ENCODE measurements at places on chromosomes 6 and 20.

GRCh38 chr20:31543966-31544598 lies 29.8 kb downstream of the HM13 start:
- no peak for DNase-seq

GRCh38 chr6:79250107-79250514 lies 15.6 kb upstream of the HMGN3 start:
- no peak for DNase-seq

DNA sequence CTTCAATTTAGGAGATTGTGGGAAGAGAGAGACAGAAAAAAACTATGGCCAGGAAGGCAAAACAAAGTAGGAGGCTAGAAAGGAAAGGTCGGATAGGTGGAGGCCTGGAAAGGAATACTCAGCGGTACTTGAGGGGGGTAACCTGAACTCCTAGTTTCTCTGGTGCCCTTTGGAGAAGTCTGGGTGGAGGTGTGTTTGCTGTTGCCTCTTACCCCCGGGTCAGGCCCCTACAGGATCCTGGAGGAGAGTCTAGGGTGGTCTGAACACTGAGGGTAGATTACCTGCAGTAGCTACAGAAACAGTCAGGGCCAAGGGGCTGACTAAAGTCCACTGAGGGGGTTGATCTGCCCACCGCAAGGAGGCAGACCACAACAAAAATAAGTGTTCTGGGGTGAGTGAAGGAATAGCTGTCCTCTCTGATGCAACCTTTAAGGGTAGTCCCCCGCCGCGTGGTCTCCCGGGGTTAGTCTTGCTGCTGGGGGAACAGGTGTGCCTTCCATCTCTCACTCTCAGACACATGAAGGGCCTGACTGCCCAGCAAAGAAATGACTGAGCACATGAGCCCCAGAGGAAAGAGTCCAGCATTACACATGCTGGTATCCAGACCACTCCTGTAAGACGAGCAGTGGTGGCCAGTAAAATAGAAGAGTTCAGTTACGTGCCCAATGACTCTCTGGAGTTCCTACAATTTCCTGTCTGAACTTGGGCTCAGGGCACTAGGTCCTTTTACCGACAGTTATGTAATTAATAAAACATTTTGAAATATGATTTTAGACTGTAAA lies 59.5 kb downstream of the MTHFD1L start:
- no peak for DNase-seq

DNA sequence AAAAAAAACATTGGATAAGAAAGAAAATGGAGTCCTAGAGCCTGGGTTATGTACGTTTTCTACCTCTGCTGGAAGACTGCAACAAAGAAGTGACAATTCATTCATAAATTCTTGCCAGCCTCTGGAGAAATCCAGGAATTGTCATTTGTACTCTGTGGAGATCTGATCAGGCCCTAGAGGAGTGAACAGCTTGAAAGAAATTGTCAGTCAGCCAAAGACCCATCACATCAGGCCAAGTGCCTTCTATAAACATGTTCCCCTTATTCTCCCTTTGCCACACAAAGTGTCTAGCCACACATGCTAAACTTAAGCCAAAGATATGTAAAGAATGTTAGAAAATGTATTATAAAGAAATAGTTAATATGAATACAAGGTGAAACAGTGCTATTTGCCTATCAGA lies 152.4 kb downstream of the ADAT2 start:
- DNase-seq, result no peak

GRCh38 chr6:42279144-42279781 lies 61.6 kb upstream of the MRPS10 start:
- DNase-seq, result no peak

DNA sequence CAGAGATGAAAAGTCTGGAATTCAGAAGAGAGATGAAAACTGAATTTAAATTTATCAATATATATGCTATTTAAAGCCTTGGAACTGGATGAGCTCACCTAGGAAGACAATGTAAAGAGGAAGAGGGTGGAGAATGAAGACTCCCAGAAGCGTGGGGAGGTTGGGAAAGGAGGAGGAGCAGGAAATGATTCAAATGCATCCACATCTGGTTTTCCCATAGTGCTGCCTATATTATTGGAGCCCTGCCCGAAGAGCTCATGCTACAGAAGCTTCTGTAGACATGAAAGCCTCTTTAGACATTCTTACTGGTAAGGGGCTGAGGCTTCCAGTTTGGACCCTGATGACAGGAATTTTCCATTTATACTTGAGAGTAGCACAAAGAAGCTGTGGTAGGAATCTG lies 19.2 kb downstream of the PDE7B start:
- no peak for DNase-seq

DNA sequence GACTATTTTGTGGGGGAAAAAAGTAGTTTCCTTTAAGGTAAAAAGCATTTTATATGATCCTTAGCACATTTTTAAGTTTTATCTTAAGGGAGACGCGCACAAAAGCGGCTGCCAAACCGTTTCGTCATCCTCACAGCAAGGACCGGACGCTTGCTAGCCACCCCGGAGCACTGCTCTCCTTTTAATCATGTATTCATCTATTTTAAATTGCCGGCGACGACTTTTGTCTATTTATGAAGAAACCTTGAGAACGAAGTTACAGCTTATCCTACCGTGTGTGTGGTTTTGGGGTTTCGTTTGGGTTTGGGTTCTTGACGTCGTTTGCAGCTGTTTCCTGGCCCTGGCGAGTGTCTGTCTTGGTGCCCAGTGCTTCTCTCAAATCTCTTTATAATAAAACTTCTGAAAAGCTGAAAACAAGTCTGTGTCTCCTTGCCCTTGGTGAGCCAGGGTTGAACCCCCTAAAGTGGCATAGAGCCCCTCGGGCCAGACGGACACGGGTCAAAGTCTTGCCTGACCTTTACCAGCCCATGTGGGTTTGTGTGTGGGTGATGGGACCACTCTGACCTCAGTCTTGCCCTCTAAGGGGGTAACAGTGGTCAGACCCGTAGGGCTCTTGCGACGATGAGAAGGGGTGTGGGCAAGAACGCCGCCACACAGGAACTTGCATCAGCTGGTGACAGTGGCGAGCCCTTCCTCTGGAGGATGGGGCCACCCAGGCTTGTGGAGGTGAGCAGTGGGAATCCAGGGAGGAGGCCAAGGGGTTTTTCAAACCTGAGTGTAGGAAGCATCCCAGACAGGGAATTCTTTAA lies 117.6 kb downstream of the JPH2 start:
- DNase-seq, result peak; percentile 54

- DNase-seq, result no peak
These were observed 121.0 kb upstream of the LOC128125822 start for GRCh38 chr6:63451238-63451637.

GRCh38 chr6:137241481-137242038 lies 22.4 kb upstream of the IFNGR1 start:
- DNase-seq, result no peak

DNA sequence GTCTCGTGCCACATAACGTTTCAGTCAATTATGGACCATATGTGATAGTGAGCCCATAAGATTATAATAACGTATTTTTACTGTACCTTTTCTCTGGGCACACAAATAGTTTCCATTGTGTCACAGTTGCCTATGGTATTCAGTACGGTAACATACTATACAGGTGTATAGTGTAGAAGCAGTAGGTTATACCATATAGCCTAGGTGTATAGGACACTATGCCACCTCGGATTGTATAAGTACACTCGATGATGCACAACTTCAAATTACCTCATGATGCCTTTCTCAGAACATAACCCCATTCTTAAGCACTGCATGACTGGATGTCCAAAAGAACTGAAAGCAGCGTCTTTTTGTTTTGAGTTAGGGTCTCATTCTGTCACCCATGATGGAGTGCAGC lies 59.5 kb upstream of the MYO6 start:
- DNase-seq, result no peak

GRCh38 chr20:6165346-6165745 lies 42.5 kb upstream of the FERMT1 start:
- no peak for DNase-seq

- DNase-seq, result no peak
These were observed 636 bp upstream of the EEF1A1 start for GRCh38 chr6:73521351-73521985.

DNA sequence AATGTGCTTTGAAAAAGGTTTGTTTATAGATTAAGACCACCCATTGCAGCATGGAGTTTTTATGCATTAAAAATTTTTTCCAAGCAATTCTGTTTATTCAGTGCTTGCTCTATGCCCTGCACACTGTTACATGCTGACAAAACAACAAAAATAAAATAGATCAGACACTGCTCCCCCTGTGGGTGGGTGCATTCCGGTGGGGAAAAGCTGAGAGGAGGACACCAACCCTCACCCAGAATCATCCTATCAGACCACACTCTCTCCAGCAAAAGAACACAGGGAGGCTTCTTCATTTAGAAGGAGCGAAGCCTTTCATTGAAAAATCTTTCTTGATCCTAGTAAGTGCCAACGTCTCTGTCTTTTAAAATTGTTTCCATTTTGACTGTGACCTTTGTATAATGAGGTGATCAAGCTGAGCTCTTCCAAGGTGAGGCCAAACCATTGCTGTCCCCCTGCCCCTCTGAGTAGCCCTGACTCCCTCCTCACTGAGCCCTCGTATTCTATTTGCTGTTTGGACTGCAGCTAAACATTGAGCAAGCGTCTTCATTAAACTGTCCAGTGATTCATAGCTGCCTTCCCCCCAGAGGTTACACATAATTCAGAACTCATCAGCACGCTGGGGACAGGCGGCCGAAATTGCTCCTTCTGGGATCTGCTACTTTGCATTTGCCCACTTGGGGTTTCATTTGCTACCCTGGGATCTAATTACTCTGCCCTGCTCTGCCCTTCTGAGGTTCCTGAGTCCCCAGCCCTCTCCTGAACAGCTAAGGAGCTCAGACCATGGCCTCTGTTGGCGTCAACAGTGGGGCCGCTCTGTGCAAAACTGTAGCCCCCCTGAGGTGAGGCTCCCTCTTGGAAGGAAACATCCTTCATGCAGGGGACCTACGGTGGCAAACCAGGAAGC lies 102.4 kb downstream of the F13A1 start:
- no peak for DNase-seq

DNA sequence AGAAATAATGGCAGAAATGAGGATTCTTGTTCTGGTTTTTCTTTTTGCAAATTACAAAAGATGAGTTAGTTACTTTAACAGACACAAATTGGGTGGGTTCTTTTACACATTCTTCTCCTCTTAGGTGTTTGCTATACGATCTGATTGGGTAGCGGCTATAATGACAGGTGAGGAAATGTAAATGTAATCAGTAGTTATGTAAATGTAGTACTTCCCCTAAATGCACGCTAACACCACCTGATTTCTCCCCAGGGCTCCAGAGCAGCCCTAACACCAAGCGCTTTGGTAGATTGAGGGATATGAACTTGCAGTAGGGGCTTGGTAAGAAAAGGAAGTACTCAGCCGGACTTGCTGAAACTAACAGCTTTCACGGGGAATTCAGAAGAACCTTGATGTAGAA lies 499.4 kb upstream of the NOX3 start:
- DNase-seq, result no peak

DNA sequence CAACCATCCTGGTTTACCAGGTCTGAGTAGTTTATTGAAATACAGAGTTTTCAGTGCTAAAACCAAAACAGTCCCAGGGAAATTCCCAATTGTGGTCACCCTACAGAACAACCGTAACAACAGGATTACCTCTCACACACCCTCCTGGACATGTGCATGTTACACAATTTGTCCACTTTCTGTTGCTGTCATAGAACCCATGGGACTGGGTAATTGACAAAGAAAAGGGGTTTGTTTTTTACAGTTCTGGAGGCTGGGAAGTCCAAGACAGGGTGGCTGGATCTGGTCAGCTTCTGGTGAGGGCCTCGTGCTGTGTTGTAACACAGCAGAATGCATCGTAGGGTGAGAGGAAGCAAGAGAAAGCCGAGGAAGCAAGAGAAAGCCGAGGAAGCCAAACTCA lies 9.1 kb upstream of the ADA start:
- no peak for DNase-seq

GRCh38 chr6:167811040-167811439 lies 15.7 kb upstream of the AFDN start:
- DNase-seq, result no peak

GRCh38 chr6:53811746-53812145 lies 16.9 kb downstream of the LRRC1 start:
- no peak for DNase-seq

GRCh38 chr6:38234934-38235682 lies 404.6 kb downstream of the BTBD9 start:
- DNase-seq, result no peak

DNA sequence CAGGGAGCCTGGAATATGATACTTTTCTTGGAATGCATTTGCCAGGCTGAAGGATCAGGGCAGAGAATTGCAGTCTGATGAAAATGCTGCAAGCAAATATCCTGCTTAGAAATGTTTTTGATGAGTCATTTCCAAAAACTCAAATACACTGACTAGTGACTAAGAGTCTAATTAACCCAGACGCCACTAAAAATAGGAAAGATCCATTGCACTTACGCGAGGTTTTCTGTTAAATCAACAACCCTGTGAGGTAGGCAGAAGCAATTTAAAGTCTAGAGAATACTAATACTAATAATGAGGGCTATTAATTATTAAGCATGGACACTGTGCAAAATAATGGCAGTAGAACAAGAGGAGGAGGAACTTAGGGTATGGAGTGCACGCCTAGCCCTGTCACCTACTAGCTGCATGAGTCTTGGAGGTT lies 130.1 kb upstream of the DOK5 start:
- DNase-seq, result no peak

- no peak for DNase-seq
These were observed 19.8 kb downstream of the BFSP1 start for GRCh38 chr20:17511401-17511800.

- no peak for DNase-seq
These were observed 719.6 kb downstream of the TBC1D32 start for GRCh38 chr6:120614723-120615122.

DNA sequence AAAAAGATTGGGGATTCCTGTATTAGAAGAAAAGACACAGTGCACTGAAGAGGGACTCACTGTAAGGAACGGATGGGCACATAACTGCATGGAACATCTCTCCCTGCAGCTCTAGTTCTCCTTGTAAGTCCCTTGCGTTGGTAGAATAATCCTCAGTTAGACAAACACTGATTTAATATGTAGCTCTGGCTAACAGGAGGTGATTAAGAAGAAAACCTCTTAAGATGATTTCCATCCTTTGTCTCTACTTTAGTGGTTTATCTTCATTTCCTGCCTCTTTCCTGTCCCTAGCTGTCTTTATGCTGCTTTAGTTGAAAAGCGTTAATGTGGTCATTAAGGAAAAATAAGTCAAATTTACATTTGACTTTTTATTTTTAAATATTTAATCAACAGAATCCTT lies 86.6 kb downstream of the SLC16A10 start:
- no peak for DNase-seq

DNA sequence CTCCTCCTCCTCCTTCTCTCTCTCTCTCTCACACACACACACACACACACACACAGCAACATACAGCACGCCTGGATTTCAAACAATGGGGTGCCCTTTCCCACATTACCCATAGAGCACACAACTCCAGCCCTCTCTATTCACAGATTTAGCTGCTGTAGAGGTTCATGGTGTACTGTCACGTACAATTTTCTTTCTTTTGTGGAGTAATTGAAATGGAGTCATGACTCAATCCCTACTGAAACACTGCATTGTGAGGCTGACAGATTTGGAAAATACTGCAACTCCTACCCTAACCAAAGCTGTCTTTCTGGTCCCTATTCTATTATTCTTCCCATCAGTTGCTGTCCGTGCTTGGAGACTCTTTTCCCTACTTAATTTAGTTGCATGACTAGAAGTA lies 166.9 kb downstream of the EDN1 start:
- no peak for DNase-seq

- DNase-seq, result no peak
These were observed 54.2 kb downstream of the QKI start for GRCh38 chr6:163468738-163469137.

- no peak for DNase-seq
These were observed 419.7 kb downstream of the PRKN start for GRCh38 chr6:162307865-162308264.

All from stimulated activated CD4-positive, alpha-beta T cell treated with anti-CD3 and anti-CD28 coated beads, Interleukin-1b, Interleukin-23, amount 100 ng/mL, for 48 hours (primary cell).